Smooth muscle cell of trachea (primary cell): ENCODE measurements at places on chromosomes 5 and 9. TPM values are rescaled to one million over a fixed set of nuclear protein-coding genes. Genes with fewer than 3 reads are reported as not detected.

The CLIC3 gene
- total RNA-seq: 1.6 and 5.8 TPM in 2 replicates

The KIF2A gene
- total RNA-seq: 55.9 and 71.3 TPM in 2 replicates

The PGM5 gene
- total RNA-seq: 88.8 and 110 TPM in 2 replicates

The DNAI1 gene
- under 0.01 and 0.58 TPM in 2 replicates for total RNA-seq

The GLDC gene
- 0.50 and 0.58 TPM in 2 replicates for total RNA-seq

The LHX2 gene
- not detected in 2 replicates for total RNA-seq

The TMEM245 gene
- total RNA-seq: 47.6 and 52.8 TPM in 2 replicates

The MEF2C gene
- 10.4 and 14.1 TPM in 2 replicates for total RNA-seq

The BARX1 gene
- total RNA-seq: not detected in 2 replicates

The ANKRD55 gene
- total RNA-seq: under 0.01 TPM in 1 of 2 replicates, not detected in the other

The ANGPTL2 gene
- 49.6 and 184 TPM in 2 replicates for total RNA-seq

The PRLR gene
- total RNA-seq: under 0.01 and 0.17 TPM in 2 replicates

The PFN3 gene
- total RNA-seq: not detected in 2 replicates

The CD274 gene
- total RNA-seq: 3.2 and 3.3 TPM in 2 replicates

The TAS2R1 gene
- not detected in 2 replicates for total RNA-seq
